ENCODE measurements at places on chromosomes 7 and 10.

DNA sequence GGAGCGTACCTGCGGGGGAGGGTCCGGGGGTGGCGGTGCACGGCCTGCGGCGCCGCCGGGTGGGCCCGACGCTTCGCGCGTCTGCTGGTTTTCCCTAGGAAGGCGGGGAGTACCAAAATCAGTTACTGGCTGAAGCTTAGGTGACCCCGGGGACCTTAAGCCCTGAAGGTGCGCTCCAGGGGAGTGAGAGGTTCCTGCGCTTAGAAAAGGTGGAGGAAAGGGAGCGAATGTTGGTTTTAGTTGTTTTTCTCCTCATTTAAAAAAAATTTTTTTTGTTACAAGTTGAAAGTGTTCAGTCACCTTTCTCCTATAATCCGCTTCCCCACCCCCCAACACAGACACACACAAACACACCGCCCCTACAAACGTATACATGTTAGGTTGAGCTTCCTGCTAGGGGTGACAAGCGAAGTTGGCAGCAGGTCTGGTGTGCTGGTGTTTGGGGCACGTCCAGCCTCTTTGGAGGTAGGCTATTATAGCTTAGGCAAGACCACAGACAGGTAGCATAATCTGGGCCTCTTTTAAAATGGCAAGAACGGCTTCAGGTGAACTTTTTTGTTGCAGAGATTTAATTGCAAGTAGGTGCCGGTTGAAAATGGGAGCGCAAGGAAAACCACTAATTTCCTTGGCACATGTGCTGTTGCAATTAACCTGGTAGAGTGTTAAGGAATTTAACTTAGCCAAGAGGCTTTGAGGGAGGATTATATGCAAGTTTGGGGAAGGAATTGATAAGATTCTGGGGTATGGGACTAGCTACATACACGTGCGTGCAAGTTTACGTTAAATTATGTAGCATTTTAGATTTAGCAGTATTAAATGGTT lies 945 bp downstream of the ADD3 start:
- DNase-seq: peak; percentile 60

GRCh38 chr10:106618646-106619045 lies 545.9 kb downstream of the SORCS1 start:
- DNase-seq: no peak

DNA sequence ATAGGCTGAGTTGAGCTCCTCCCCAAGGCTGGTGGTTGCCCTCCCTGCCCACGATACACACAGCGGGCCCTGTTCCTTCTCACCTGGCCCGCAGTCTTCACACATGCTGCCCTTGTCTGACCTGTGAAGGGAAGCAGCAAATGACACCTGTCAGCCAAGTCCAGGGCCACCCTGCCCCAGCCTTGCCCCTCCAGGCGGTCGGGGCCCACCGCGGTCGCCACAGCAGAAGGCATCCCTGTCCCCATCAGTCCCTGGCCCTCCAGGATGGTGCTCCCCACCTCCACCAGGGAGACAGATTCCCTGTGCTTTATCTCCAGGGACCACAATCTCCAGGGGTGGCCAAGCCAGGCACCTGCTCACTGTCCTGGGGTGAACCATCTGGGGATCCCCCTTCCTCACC lies 81.2 kb upstream of the TMEM248 start:
- no peak for DNase-seq

DNA sequence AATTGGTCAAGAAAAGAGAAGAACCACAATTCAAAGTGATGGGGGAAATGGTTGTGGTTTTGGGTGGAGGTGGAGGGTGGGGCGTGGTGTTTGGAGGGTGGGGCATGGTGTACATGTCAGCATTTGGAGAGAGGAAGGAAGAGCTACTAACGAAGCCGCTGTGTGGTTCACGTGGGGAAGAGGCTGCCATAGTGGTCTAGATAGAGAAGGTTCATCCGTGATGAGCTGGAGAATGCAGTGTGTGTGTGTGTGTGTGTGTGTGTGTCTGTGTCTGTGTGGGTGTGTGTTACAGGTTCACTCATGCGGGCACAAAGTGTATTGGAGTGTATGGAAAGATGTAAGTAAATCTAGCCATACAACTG lies 6.1 kb upstream of the VCL start:
- DNase-seq: peak; percentile 72

GRCh38 chr10:103490986-103491314 lies 2.6 kb upstream of the NEURL1 start:
- no peak for DNase-seq

DNA sequence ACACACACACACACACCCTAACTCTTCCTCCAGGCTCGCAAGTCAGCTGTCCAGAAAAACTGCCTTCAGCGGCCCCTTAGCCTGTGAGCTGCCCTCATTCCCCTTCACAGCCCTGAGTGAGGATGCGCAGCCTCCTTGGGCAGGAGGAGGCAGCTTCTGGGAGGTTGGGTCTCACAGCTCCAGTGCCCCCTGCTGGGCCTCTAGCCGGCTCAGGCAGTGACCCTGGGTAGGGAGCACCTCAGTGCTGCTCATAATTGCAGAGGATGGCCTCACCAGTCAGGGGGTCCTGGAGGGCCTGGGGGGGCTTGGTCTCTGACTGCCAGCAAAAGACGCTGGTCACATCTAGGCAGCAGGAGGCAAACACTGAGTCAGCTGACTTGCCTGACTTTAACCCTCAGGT lies 43.7 kb downstream of the ZNF273 start:
- peak; percentile 54 for DNase-seq

- DNase-seq: peak; percentile 46
Observed at GRCh38 chr10:58435297-58435985, 50.2 kb downstream of the TFAM start.

GRCh38 chr10:114623661-114624294 lies 34.3 kb downstream of the ABLIM1 start:
- DNase-seq: no peak

DNA sequence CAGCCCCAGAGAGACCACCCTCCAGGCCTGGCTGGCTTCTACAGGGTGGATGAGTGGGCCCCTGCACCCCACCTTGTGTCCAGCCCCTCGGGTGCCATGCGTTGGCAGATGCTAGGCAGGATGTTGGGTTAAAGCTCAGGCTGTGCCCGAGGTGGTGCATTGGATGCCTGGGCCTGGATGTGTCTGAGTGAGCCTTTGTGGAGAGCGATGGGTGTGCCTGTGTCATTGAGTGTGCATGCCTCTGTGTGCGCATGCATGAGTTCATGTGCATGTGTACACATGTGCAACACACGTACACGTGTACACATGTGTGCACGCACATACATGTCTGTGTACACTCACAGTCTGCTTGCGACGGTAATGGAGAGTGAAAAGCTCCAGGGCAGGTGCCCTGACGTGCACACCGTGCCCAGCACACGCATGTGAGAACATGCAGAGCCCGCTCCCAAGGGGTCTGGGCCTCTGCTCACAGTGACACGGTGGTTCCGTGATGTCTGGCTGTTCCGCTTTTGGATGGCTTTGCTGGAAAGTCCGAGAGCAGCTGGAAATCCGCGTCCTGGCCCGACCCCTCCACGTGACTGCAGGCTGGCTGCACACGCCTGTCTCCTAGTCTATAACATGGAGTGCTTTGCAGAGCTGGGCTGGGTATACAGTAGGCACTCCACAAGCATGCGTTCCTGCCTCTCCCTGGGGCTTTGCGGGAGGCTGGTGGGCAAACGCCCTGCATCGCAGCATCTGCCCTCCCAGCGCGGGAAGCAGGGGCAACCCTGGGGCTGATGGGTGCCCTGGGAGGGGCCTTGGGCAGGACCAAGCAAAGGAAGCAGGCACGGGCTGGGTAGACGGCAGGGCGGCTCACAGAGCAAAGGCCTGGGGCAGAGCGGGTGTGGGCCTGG lies 36.9 kb downstream of the ELFN1 start:
- no peak for DNase-seq

- no peak for DNase-seq
Observed at GRCh38 chr7:15234431-15234830, 327.4 kb downstream of the AGMO start.

GRCh38 chr7:130254555-130254954 lies 12.1 kb upstream of the CPA2 start:
- DNase-seq: no peak

DNA sequence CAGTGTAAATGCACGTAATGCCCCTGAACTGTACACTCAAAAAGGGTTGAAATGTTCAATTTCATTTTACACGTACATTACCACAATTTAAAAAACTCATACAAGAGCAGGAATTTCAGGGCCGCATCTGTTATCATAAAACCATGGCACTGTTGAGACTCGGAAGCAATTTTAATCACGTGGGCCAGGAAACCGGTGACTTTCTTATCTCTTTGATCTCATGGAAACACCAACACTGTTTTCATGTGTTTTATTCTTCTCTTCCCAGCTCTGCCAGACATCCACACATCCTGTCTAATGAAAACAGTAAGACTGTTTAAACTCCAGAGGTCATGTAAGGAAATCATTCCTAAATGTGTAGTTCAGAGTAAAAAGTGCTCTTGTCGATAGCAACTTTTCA lies 35.9 kb downstream of the PTPRE start:
- no peak for DNase-seq

- no peak for DNase-seq
Observed at GRCh38 chr7:98215561-98216495, 4.6 kb downstream of the BHLHA15 start.

- no peak for DNase-seq
Observed at GRCh38 chr7:39460486-39460885, 105.7 kb upstream of the YAE1 start.

GRCh38 chr7:2622869-2623697 lies 8.7 kb upstream of the TTYH3 start:
- DNase-seq: no peak

- no peak for DNase-seq
Observed at GRCh38 chr7:115672024-115672423, 358.5 kb downstream of the TFEC start.

DNA sequence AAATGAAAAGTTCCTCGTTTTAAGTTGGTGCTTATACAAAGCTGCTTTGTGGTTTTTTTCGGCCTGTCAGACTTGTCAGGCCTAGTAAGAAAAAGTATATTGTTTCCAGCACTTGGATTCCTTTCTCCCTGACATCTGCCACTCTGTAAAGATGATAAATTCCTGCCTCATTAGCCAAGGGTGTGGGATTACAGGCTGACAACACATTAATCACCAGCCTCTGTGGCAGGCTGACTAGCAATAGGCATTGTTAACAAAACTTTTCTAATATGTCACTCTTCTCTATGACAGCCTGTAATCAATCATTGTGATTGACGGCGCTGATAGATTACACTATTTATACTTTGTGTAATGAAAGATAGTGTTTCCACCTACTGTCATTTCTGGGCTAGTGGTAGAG lies 682.5 kb downstream of the LRMDA start:
- DNase-seq: no peak

DNA sequence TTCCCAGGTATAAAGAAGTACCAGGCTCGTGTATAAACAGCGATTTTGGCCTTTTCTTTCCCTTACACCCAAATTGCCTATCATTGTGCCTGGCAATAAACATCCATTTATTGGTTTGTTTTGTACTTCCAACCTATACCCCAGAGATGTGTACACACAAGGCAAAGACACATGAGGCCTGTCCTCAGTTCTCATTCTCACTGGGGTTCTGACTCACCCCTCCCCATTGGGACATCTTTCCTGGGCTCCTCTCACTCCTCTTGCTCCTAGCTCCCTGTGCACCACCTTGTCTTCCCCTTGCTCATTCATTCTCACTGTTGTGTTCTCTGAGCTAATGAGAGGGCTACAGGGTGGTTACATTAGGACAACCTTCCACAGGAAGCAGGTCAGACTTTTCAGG lies 240.7 kb downstream of the ANK3 start:
- DNase-seq: no peak

DNA sequence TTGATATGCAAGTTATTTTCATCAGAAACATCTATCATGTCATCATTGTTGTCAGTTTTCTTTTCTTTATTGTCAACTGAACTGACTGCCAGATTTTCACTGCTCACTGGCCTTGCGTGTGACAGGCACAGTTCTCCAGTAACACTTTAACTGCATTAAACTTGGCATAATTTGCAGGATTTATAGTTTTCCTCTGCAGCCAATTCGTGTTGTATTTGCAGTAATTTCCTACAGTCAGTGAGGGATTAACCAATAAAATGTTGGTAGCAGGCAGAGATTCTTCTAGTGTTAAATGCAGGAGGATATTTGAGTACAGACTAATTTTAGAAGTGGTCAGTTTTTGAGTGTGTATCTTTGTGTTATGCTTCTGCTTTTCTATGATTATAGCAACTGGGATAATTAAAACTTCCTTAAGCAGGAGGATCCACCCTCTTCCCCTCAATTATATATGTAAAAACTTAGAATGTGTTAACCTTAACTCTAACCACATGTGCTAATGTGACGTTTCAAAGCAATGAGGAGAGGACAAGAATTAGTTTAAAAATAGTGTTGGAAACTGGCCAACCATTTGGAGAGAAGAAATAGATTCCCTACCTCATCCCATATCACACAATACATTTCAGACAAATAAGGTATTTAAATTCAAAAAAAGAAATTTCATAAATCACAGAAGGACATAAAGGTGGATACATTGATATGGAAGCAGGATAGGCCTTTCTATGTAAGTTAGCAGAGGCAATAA lies 365.5 kb upstream of the BMPER start:
- DNase-seq: no peak

- no peak for DNase-seq
Observed at GRCh38 chr7:106611911-106612310, 49.0 kb downstream of the CCDC71L start.

DNA sequence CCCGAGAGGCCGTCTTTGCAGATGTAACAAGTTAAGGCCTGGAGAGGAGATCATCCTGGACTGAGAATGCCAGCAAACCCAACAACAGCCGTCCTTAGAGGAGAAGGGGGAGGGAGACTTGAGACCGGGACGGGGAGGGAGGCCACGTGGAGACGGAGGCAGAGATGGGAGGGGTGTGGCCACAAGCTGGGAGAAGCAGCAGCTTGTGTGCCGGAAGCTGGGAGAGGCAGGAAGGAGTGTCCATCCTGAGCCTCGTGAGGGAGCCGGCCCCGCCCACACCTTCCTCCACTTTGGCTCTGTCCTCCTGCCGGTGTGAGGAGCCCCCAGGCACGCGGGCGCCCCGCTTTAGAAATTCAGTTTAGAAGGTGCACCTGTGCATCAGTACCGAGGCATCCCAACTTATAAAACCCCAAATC lies 95.7 kb downstream of the DNAJB6 start:
- DNase-seq: peak; percentile 27

- DNase-seq: no peak
Observed at GRCh38 chr10:67936416-67936815, 52.0 kb downstream of the SIRT1 start.

DNA sequence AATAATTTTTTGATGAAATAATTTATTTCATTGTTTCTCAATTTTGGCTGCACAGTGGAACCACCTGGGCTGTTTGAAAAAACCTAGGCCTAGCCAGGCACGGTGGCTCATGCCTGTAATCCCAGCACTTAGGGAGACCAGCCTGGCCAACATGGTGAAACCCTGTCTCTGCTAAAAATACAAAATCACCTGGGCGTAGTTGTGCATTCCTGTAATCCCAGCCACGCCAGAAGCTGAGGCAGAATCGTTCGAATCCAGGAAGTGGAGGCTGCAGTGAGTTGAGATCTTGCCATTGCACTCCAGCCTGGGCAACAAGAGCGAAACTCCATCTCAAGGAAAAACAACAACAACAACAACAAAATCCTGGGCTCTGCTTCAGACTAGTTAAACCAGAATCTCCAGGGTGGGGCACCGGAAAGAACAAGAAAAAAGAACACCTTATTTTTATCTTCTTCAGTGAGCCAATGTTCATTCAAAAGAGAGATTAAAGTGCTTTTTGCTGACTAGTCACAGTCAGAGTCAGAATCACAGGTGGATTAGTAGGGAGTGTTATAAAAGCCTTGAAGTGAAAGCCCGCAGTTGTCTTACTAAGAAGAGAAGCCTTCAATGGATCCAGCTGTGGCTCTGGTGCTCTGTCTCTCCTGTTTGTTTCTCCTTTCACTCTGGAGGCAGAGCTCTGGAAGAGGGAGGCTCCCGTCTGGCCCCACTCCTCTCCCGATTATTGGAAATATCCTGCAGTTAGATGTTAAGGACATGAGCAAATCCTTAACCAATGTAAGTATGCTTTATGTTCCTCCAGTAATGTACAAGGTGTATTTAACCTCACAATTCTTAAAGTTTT lies at the start of gene CYP2C18:
CYP2C18 (plus strand) TSS at position 516 of the 841 bp plus-strand sequence; CDS start at position 607, 91 bp downstream.
- no peak for DNase-seq

Measured in activated CD4-positive, alpha-beta T cell treated with anti-CD3 and anti-CD28 coated beads for 48 hours (primary cell).